ENCODE measurements at places on chromosomes 2 and 18.
A peak's percentile ranks its signal among the peaks of the same experiment; 100 is the strongest.

GRCh38 chr2:206408323-206409320 lies 34.7 kb upstream of the ADAM23 start:
- no peak for DNase-seq

GRCh38 chr2:117436697-117437096 lies 377.8 kb upstream of the DDX18 start:
- DNase-seq, result peak; percentile 42

- no peak for DNase-seq
These were observed 158.6 kb upstream of the LTBP1 start for GRCh38 chr2:32788114-32788513.

- peak; percentile 99 for DNase-seq
These were observed at the start of gene TMEM87B for GRCh38 chr2:112054847-112055729. Gene TMEM87B (plus strand): TSS chr2:112055269. CDS start chr2:112055592, 323 bp downstream.

- DNase-seq, result peak; percentile 15
These were observed 61.3 kb downstream of the IL1R2 start for GRCh38 chr2:102053096-102053495.

- peak; percentile 60 for DNase-seq
These were observed 19.6 kb upstream of the KIF3C start for GRCh38 chr2:26001743-26002351.

DNA sequence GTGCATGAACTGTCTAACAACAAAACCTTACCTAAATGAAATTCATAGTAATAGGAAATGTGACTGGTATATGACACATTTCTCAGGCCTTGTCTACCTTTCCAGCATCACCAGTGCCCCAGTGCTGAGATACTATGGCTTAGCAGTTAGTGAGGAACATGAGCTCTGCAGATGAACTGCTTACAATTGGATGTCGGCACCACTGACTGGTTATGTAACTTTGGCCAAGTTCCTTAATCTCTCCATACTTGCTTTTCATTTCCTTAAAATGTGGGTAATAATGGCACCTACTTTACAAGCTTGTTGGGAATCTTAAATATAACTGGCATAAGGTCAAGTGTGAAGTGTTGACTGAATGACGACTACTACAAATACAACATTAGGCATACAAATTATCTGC lies 136.3 kb downstream of the OLA1 start:
- DNase-seq, result no peak

GRCh38 chr2:680496-680895 lies 3.3 kb upstream of the TMEM18 start:
- no peak for DNase-seq

DNA sequence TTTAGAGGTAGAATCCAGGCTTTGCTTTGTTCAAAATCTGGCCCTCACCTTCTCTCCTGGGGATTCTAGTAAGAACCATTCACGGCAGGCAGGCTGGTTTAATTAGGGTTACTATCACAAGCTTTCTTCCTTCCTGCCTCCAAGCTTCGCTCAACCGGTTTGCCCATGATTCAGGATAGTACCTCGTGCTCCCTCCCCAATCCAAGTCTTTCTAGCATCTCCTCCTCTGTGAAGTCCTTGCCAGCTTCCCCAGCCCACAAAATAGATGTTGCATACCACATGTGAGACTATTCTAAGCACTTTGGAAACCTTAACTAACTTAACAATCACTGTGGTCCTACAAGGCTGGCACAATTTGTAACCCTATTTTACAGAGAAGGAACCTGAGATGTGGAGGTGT lies 135.1 kb downstream of the SOCS6 start:
- peak; percentile 60 for DNase-seq

DNA sequence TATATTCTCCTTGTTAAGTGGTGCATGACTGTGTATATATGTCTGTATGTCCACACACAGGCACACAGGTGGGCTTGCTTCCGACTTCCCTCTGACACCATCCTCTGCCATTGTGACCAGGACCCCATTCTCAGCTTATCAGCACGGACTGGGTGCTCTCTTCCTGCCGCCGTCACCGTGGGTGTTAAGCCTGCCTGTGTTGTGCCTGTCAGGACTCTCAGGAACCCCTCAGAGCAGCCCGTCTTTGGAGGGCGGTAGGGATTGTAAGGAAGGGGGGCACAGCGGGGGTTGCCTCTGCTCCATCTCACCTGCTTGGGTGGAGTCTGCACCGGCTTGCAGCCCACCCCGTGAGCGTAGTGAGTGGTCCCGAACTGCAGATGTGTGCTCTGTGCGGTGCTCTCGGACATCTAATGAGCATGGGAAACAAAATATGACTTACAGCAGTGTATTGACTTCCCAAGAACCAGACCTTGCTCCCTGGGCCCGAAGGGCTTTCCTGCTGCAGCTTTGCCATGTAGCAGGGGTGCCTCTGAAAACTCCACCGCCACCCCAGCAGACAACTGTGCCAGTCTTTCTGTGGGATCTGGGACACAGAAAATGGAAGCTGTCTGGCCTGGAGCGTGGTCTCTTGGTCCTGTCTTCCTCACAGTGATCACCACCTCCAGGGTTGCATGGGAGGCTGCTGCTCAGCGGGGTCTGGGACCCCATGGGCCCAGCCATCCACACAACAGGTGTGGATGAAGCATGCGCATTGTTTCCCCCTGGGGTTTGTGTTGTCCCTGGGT lies 58.9 kb downstream of the SH3RF3 start:
- no peak for DNase-seq

GRCh38 chr2:216643986-216644659 lies 10.9 kb downstream of the IGFBP2 start:
- no peak for DNase-seq

DNA sequence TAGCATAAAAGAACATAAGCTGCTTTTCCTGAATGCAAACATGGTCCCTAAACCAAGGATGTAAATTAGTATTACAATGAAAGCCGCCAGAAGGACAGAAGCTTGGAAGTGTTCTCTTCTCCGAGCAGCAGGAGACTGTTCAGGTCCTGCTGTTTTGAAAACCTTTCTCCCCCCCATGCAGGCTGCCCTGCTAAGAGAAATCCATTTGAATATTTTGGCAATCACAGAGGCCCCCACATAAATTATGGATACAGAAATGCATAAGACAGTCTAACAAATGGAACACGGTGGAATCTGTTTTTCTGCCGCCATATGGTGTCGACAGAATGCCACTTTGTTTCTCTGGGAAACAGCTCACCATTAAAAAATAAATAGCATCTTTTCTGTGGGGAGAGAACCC lies 600.4 kb upstream of the KLHL29 start:
- DNase-seq, result no peak

GRCh38 chr2:171579481-171579880 lies 57.2 kb downstream of the CYBRD1 start:
- DNase-seq, result no peak

GRCh38 chr2:181694271-181694670 lies 14.0 kb upstream of the NEUROD1 start:
- no peak for DNase-seq

GRCh38 chr2:205686783-205687640 lies 4.7 kb downstream of the NRP2 start:
- no peak for DNase-seq

GRCh38 chr2:169160926-169161481 lies 91.6 kb downstream of the DHRS9 start:
- no peak for DNase-seq

DNA sequence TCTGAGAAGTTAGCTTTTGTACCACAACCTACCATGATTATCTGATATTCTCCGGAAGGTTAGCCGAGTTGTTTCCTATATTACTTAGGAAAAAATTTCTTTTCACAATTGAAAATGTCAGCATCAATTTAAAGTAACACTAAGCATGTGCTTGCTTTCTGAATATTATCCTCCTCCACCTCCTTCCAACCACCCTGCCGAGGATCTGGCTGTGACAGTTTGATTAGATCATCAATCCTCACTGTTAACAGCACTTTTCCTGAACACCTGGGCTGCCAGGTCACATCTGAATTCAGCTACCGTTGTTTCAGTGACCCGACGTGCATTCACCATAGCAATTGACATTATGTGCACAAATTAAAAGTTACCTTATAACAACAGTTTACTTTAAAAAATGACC lies 207.0 kb downstream of the ZNF407 start:
- no peak for DNase-seq

GRCh38 chr2:113976277-113976928 lies 86.5 kb downstream of the ACTR3 start:
- DNase-seq, result no peak

GRCh38 chr2:72205504-72205881 lies 57.8 kb upstream of the CYP26B1 start:
- DNase-seq, result peak; percentile 74

DNA sequence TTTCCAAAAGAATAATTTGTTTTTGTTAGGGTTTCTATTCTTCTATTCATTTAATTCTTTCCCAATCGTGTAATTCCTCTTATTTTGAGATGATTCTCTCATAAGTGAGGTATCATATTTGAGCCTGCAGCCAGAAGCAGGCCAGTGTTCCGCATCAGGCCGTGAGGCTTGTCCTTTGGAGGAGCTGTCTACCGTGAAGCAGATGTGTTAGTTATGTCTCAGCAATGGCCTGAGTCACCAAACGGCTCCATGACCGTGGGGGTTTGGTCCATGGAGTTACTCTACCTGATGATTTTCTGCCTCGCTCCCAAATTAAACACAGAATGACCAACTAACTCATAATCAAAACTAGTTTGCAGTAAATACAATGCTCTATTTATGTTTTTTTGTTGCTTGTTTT lies 64.2 kb upstream of the TMEM87B start:
- no peak for DNase-seq

GRCh38 chr2:217484046-217484445 lies 518.7 kb downstream of the TNS1 start:
- DNase-seq, result no peak

DNA sequence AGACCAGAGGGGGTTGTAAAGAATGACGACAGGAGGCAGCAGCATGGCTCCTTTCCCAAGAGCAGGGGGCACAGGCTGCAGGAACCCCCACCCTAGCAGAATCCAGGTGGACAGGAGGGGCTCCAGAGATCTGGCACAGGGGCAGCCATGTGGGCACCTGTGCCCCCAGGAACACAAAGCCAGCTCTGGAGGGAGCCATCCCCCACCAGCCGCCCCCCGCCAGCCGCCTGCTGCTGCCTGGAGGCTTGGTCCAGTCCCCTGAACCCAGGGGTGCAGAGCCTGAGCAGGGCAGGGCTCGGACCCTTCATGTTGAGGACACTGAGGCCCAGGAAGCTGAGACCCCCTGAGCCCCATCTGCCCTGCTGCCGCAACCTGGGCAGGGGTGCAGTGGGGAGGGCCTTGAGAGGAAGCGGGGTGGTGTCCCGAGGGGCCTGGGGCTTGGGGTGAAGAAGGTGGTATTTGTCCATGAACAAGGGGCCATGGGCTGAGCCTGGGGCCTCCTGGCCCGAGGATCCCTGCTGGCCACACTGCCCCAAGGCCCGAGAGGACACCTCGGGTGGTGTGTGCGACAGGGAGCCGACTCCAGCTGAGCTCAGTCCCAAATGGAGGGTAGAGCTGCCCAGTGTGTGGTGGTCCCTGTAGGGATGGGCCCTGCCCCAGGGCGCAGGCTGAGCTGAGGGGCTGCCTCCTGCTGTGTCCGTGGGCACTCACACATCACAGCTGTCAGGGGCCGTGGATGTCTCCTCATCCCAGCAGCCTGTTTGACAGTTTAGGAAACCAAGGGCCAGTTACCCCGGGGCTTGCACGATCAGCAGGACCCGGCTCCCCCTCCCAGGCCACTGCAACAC lies 39.8 kb upstream of the SNED1 start:
- DNase-seq, result no peak

- no peak for DNase-seq
These were observed 15.2 kb downstream of the MFSD2B start for GRCh38 chr2:24024996-24025663.

GRCh38 chr18:63979409-63979920 lies 9.6 kb downstream of the SERPINB8 start:
- peak; percentile 62 for DNase-seq

DNA sequence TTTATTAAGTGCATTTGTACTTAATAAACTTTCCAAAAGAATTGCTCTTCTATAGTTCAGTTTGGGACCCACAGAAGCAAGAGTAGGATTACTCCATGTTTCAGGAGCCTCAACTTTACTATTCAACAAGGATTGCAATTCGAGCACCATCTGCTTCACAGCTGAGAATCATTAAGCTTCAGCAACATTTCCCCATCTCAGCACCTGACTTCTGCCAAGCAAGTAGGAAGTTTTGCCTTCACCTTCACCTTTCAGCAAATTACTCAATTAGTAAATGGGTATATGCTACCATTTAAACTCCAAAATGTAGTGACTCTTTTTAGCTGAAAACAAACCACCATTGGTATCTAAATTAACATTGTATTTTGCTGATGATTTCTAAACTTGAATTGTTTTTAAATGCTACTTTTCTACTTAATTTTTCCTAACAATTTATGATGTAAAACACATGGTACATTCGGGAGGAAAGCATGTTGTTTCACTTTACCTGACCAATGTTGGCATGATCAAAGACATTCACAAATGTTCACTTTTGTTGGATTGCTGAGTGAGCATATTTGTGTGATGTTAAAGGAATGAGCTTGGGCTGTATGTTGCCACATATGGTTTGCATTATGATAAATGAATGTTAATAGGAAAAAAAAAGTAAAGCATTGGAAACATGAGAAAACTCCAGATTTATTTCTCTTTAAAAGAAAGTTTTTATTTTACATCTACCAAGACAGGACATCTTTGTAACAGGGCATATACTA lies 159.2 kb downstream of the GULP1 start:
- DNase-seq, result no peak

GRCh38 chr18:26497866-26498265 lies 50.5 kb downstream of the KCTD1 start:
- no peak for DNase-seq

- peak; percentile 32 for DNase-seq
These were observed 127.6 kb downstream of the TDRD15 start for GRCh38 chr2:21251216-21251980.

DNA sequence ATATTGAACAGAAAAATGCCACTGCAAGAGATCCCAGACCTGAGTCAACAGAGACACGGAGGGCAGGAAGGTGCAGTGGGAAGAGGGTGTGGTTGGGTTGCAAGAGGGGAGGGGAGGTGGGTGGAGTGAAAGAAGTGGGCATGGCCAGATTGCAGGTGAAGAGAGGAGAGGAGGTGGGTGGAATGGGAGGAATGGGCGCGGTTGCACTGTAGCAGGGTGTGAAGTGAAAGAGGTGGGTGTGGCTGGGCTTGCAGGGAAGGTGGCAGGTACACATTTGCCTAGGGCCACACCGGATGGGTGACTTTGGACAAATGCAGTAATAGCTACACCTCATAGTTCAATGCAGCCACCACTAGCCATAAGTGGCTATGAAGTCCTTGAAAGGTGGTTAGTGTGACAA lies 71.1 kb downstream of the DOCK10 start:
- DNase-seq, result peak; percentile 95

DNA sequence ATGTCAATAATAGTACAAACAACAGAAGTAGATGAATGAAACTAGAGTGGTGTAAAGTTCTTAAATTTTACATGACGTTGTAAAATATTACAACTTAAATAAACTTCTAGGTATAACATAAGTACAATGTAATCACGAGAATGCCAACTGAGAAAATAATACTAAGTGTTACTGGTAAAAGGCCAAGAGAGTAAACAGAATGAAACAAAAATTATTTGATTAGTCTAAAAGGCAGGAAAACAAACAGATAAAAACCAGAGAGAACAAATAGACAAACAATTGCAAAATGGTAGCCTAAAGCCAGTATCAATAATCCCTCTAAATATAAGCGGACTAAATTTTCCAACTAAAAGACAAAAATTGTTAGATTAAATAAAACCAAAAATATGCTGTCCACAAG lies 71.9 kb downstream of the SMAD2 start:
- DNase-seq, result no peak
